ENCODE measurements at places on chromosomes 3 and 15.
A peak's percentile ranks its signal among the peaks of the same experiment; 100 is the strongest.

- DNase-seq: peak; percentile 92
Measured at GRCh38 chr15:75204340-75205063, 2.8 kb downstream of the C15orf39 start.

- no peak for DNase-seq
Measured at GRCh38 chr15:41993472-41994170, 21.3 kb upstream of the EHD4 start.

GRCh38 chr3:13115991-13116390 lies 42.8 kb upstream of the IQSEC1 start:
- no peak for DNase-seq

GRCh38 chr3:178525251-178525650 lies 11.0 kb upstream of the KCNMB2 start:
- DNase-seq: no peak

DNA sequence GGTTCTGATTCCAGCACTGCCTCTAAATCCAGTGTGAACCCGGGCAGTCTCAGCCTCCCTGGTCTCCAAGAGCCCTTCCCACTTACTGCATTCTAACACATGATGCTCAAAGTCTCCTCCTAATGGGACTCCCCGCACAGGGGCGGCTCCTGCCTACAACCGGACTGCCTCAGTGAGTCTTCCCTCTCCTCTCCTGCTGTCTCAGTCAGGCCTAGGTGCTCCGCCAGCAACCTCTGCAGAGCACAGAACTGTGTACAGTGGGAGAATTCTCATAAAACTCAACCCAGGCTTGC lies 28.9 kb downstream of the TBC1D2B start:
- DNase-seq: no peak

DNA sequence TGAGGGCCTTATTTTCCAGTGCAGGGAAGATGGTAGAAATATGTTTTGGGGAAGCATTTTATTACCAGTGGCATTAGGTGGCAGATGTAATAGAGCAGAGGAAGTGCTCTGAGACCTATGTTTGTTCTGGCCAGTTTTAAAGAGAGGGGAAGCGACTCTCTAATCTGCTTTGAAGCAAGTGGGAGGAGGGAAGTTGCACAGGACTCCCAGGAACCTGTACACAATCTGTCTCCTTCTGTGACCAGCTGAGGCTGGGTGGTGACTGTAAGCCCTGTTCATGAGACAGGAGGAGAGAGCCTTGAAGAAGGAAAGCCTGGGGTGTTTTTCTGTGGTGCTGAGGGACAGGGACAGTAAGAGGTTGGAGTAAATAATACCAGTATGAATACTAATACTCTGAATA lies 60.5 kb downstream of the LPP start:
- DNase-seq: no peak
